ENCODE measurements at places on chromosomes 2 and 18. TPM values are rescaled to one million over a fixed set of nuclear protein-coding genes. Genes with fewer than 3 reads are reported as not detected.
A peak's percentile ranks its signal among the peaks of the same experiment; 100 is the strongest.

- DNase-seq = peak; percentile 76
Observed at GRCh38 chr18:59005262-59005661, 134.4 kb upstream of the SEC11C start.

The CTLA4 gene
- not detected for polyA plus RNA-seq

The IL1A gene
- polyA plus RNA-seq = not detected

GRCh38 chr2:218996937-218997336 is 3.7 kb upstream of the CRYBA2 start:
- DNase-seq = no peak

GRCh38 chr2:24566209-24566608 is 75.2 kb downstream of the NCOA1 start:
- no peak for DNase-seq

- no peak for DNase-seq
Observed at GRCh38 chr2:107255744-107256143, 369.8 kb upstream of the ST6GAL2 start.

DNA sequence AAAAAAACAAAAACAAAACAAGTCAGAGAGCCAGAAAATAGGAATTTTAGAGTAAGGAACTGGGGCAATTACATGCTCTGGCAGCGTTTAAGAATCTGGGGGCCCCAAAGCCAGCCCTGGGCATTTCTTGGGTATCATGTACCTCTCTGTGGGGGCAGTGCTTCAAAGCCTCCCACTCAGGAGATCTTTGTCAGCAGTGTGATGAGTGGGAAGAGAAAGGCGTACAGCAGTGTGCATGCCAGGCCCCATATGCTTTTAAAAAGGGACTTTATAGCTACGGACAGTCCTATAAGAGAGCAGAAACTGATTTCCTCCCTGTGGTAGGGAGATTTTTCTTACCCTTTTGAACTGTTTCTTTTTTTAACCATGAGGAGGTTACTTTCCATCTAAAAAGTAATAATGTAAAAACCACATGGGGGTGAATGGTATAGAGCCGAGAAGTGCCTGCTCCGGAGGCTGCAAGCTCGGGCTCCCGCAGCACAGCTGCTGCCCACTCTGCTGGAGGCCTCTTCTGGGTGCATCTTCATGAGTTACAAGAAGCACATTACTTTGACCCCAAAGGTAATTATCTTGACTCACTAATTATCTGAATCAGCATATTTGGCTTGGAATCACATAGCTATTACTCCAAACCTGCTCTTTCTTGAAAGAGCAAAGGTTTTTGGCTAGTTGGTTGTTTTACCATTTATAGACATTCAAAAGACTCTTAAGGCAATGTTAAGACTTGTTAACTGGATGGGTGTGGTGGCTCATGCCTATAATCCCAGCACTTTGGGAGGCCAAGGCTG is 46.4 kb downstream of the PROC start:
- no peak for DNase-seq

DNA sequence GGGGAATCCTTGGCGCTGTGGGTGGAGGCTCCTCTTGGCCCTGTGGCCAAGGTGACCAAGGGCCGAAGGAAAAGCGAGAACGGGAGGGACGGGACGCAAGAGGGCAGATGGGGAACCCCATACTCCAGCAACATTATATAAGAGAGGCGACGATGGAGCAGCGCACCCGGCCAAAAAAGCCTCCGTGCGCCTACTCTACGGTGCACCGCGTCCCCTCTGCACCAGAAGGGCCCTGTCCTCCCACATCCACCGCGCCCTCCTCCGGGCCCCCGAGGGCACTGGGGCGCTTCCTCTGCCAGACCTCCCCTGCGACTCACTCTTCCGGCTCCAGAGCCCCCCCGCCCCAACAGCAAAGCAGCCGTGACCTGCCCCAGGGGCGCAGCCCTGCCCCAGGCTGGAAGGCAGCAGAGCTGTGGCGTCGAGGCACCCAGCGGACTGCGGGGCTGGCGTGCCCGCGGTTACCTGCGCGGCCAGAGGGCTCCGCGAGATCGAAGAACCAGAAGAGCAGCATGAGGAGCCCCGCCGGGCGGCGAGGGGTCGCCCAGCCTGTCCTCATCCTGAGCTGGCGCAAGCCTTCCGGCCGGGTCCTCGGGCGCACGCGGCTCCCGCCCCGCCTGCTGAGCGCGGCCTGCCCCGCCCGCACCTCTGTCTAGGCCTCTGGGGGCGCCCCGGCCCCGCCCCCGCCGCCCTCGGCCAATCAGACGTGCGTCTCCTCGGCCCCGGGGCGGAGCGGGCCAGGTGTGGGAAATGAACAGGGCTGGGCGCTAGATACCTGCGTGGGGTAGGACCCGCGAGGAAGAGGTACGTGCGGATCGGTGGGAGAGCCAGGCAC is 106.3 kb upstream of the CD302 start:
- DNase-seq = peak; percentile 61

DNA sequence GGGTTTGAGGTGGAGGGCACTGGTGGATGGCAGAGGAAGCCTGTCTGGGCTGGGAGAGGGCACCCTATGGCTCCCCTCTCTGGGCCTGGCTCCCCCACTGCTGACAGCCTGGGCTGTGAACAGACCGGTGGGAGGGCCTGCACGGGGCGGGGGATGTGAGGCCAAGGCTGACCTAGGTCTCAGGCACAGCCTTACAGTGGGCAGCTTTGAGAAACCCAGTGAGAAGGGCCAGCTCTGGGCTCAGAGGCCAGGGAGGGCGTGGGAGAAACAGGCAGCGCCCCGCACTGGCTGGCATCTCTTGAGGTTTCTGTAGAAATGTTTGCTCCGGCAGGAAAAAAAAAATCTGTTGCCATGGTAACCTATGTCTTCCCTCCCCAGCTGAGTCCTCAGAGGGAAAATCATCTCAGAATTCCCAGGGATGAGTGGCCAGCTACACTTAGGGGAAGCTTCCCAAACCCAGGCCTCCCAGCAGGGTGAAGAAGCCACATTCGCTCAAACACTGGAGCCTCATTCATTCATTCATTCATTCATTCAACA is 71.7 kb upstream of the TAF1B start:
- no peak for DNase-seq
